Left renal cortex interstitium (tissue), 4 donors: ENCODE measurements at places on chromosomes 7 and 10.

DNA sequence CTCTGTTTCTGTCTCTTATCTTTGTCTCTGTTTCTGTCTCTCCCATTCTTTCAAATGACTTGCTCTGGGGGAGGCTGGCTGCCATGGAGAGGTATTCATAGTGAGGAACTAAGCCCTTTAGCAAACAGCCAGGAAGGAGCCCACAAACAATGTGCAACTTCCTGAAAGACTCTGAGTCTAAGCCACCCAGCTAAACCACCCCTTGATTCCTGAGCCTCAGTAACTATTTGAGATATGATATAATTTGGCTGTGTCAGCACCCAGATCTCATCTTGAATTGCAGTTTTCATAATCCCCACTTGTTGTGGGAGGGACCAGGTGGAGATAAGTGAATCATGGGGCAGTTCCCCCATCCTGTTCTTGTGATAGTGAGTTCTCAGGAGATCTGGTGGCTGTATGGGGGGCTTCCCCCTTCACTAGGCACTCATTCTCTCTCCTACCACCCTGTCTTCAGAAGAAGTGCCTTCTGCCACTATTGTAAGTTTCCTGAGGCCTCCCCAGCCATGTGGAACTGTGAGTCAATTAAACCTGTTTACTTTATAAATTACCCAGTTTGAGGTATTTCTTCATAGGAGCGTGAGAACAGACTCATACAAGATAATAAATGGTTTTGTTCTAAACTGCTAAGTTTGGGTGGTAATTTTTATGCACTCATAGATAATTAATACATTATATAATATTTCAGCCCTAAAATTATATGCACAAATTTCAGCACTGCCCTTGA, 121.2 kb upstream of the FOXP2 start:
- no peak for DNase-seq

GRCh38 chr10:100895346-100895745, 17.4 kb upstream of the SLF2 start:
- DNase-seq, result no peak

DNA sequence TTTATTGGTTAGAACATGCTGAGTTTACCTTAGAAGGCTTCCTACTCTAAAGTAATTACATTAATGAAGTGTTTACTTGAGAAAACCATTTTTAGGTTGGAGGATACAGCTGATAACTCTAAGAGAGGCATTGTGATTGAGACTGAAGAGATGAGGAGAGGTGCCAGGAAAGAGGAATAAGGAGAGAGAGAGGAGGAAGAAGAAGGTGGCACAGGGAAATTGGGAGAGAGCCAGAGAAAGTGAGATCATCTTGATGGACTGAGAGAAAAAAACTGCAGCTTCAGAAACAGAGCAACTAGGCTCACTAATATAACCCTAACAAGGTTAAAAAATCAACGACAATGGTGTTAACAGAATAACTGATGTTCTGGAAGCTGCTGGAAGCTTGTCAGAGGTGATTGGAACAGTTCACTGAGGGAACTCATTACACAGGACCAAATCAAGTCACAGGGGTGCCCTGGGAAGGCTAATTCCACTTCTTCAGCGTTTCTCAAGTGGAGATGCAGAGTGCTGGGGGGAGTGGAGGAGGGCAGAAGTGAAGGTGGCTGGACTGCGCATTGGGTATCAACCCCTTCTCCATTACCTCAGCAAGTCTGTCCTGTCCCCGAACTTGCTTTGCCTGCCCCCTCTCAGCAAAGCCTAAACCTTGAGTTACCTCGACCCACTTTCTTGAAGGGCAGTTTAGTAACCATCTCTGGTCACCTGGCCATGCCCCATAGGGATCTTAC, 6.9 kb upstream of the SORBS1 start:
- DNase-seq, result no peak

GRCh38 chr7:48637382-48637781, 287.0 kb upstream of the CDC14C start:
- DNase-seq, result no peak
